Stimulated activated CD4-positive, alpha-beta T cell treated with anti-CD3 and anti-CD28 coated beads, TNF-alpha, amount 100 ng/mL, for 48 hours (primary cell): ENCODE measurements at places on chromosomes 1 and 21.

DNA sequence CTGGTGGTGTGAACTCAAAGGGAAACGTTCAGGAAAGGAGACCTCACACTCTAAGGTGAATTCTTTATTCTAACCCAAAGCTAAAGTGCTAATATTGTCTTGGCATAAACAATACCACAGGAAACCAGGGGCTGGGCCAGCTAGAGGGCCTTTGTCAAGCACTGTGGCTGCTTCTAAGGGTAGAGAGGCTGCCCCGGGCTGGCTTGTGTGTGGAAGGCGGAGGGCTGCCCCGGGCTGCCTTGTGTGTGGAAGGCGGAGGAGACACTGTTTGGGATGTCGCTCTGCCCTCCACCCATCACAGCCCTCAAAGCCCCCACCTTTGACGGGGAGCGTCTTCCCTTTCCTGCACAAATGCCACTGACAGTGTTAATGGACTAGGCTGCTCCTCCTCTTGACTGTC is 216.8 kb downstream of the TOMM20 start:
- DNase-seq: no peak

DNA sequence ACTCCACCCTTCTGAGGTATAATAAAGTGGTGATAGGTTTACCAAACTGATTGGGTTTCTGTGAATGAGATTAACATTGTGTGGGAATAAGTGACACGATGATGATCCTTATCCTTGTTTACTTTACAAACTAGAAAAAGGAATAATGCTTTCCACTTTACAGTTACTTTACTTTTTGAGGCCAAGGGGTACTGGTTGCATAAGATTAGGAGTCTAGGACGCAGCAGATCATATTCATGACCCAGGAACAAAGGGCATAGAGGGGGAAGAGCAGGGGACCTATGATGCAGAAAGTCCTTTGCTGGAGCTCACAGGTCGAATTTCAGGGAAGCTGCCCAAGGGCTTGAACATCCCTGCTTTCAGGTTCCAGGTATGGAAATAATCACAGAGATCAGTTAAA is 20.4 kb downstream of the FGGY start:
- no peak for DNase-seq

DNA sequence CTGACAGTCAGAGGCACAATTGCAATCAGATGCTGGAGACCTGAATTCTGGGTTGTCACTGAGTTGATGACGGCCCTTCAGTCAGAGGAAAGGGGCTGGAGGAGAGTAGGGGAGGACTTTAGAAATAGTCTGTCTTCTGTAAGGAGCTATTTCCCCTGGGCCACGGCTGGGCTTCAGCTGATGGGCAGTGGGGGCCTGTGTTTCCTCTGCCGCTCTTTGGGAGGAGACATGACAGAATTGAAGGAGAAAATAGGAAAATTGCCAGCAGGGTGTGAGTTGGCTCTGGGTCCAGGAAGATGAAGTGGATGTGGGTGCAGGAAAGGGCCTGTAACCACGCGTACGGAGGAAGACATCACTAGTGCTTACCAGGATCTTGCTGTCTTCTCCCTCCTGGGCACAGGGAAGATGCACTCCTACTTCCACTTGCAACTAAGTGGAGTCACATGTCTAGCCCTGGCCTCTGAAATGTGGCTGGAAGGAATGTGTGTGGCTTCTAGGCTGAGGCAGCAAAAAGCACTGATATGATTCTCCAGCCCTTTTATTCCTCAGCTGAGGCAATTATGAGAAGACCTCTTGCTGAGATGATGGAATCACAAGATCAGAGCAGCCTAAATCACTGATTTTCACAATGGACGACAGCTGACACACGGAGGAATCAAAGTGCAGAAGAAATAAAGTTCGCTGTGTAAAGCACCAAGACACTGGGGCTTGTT is 250.0 kb downstream of the GRIK3 start:
- DNase-seq: no peak

DNA sequence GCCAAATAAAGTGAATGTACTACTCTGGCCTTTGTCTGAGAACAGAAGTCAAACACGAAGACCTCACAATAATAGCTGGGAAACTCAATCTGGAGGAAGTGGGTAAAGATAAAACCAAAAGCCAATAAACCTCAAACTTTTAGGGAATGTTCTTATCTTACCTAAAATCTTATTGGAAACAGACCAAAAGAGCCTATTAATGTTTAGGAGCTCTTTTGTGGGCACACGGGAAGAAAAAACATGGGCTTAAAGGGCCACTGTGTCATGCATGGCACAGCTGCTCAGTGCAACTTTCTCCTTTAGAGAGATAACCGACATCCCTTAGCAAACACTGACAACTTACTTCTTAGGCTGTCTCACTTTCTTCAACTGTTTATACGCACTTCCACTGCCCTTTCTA is 16.1 kb downstream of the EIF2B3 start:
- DNase-seq: no peak

DNA sequence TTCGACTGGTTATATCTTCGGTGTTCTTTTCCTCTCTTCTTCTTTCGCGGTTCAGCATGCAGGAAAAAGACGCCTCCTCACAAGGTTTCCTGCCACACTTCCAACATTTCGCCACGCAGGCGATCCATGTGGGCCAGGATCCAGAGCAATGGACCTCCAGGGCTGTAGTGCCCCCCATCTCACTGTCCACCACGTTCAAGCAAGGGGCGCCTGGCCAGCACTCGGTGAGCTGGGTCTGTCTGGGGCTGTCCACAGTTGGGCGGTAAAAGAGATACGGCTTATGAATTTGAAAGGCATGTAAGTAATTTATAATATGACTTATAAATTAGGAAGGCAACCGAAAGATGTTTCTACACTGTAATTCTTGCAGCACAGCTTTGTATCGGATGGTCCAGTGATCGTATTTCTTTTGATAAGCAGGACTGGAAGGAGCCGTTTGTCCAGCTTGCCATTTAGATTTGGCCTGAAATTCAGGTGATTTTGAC is 334 bp downstream of the CTH start:
- DNase-seq: no peak

- no peak for DNase-seq
Measured at GRCh38 chr1:100077531-100077930, 55.2 kb downstream of the SASS6 start.

DNA sequence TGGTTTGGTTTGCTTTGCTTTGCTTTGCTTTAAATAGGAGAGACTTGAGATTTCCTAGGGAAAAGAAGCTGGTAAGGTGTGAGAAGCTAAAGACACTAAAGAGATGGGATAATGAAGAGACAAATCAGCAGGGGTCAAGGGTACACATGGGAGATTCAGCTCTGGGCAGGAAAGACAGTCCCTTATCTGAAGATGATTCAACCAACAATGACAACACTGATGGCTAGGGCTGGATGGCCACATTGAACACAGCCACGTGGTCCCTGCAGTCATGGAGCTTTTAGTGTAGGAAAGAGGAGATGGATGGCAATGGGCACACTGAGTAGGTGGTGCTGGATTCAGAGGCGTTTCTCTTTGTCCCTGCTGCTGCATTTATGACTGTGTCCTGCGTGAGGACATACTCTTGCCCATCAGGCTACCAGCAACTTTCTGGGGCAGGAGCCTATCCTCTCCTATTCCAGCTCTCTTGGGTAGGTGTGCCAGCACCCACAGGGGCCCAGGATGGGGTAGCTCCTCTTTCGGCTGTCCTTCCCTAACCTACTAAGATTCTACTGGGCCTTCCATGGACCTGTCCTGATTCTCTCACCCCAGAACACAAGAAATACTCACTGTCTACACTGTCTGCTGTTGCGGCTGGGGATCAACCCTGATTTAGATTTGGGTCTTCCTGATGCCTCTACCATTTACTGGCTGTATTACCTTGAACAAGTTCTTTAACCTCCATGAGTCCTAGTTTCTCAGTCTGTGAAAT is 1.4 kb upstream of the SHISA4 start:
- no peak for DNase-seq

- DNase-seq: no peak
Measured at GRCh38 chr1:4433075-4433474, 221.3 kb upstream of the AJAP1 start.

DNA sequence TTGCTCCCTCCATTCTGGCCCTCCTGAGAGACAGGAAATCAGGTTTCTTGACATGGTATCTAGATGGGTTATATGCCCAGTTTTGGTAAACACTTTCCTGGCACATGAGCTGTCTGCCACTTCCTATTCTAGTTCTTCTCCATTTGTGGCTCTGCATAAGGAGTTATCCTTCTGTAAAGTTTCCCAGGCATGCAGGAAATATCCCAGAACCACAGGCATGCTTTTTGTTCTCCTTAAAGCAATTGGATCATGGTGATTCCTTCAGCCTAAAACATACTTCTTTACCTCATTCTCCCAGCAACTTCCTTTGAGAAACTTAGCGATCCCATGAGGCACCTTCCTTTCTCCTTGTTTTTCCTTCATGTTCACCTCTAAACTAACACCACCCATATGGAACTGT is 199.8 kb downstream of the CRB1 start:
- no peak for DNase-seq

GRCh38 chr21:45438391-45439145 is 33.6 kb downstream of the COL18A1 start:
- DNase-seq: no peak

GRCh38 chr1:230790026-230790425 is 42.8 kb downstream of the CAPN9 start:
- no peak for DNase-seq

- DNase-seq: no peak
Measured at GRCh38 chr1:205811660-205812059, 1.3 kb downstream of the SLC41A1 start.

DNA sequence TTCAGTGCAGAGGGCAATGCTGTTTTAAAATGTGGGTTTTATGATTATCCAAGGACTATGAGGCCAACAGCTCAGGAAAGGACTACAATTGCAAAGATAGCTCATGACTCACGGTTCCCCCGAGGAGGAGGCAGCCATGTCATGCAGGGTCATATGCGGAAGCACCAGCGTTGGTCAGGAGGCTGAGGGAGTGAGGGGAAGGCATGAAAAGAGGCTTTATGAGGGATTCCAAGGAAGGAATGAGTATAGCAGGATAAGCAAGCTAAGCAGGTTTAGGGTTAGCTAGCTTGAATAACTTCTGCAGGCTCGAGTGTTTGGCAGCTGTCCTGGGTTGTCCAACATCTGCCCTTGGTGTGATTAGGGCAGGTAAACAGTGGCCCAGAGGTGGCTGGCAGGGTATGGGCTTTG is 495.1 kb downstream of the SETD4 start:
- no peak for DNase-seq

- no peak for DNase-seq
Measured at GRCh38 chr21:40936771-40937261, 89.9 kb upstream of the DSCAM start.

DNA sequence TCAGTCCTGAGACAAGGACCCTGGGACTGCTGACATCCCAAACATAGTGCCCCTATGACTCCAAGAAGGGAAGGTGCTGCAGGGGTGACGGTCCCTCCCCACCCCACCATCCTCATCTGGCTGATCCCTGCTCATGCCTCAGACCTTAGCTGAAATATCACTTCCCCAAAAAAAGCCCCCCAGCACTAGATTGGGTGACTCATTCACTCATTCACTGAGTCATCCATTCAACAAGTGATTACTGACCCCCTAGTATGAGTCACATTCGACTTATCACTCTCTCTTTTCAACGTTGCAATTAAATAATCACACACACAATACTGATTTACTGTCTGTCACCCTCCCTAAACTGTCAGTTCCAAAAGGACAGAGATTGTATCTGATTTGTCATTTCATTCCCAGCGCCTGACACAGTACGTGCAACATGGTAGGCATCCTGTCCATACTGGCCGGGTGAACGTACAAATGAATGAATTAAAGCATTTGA is 48.6 kb downstream of the HIVEP3 start:
- DNase-seq: no peak

GRCh38 chr1:110457206-110457605 is 6.3 kb downstream of the PROK1 start:
- no peak for DNase-seq

DNA sequence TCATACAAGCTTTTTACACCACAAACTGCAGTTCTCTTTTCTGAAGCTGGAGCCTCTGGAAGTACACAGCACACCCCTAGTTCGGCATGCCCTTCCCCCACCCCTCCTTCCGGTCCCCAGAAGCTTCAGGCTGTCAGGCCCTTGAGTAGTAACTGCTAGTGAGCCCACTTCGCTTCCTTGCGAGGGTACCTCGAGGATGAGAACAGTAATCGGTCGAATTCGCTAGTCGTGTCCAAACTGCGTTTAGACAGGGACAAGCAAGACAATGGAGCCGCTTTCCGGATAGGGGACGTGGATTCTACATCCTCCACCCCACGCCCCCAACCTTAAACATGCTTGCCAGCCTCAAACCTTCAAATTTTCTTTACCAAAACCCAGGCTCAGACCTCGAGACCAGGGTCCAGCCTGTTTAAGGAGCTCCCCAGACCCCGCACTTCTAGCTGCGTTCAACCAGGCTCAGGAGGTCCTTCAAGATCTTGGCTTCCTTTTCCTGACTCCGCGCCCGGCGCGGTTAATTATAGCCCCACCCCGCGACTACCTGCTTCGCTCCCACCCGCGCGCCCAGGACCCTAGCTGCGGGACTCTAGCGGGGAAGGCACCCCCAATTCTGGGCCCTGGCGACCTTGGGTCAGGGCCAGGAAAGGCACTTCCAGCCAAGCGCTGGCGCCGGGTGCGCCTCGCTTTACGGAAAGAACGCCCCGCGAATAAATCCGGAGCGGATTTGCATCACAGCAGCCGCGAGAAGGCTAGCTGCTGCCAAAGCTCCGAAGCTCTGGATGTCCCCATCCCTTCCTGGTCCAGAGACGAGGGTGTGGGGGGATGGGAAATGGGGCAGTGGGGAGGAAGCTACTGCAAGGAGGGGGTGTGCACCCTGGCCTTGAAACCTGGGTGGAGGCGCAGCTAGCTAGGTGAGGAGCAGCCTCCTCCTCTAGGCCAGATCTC is 8.1 kb upstream of the TSPAN1 start:
- DNase-seq: no peak

DNA sequence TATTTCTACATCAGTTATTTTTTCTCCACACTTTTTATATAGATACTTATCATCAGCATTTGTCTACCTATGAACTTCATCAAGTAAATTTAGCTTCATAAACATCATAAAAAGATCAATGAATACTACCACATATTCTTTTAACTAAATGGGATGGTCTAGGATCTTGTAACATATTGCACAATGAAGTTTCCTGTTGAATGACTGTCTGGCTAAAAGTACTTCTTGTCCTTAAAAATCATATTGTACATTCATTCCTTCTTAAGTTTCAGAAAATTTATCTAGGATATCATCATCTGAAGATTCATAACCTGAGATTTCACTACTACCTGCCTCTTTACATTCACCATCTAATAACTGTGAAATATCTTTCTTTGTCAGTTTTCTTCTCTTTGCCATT is 69.0 kb downstream of the MAGI3 start:
- DNase-seq: no peak

DNA sequence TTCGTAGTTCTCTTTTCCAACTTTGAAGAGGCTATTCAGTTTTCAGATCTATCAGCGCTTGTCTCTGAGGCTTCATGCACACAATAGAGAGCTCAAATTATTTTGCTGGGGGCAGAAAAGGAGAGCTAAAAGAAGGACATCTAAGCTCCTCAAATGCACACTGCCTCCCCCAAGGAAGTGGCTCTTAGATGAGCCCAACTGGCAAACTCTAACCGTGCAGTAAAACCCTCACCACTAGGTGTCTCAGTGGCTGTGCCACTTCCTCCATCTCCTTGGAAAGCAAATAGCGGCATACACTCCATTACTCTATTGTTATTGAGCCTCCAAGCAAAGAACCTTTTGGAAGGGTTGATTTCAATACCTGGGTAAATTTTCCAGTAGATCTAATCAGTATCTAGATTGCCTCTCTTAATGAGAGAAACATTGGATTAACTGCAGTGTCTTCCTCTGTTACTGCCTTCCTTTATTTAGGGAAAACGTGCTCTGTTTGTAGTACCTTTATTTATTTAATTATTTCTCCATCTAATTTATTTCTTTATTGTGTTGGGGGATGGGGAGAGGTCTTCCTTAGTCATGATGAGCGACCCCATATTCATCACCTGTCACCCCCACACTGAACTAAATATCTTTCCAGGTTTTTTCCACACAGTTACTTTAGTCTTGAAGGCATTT is 9.2 kb upstream of the SFPQ start:
- peak; percentile 48 for DNase-seq
